ENCODE measurements at places on chromosomes 5 and 9.

- DNase-seq, result no peak
These were observed 52.9 kb upstream of the CD180 start for GRCh38 chr5:67249590-67249895.

DNA sequence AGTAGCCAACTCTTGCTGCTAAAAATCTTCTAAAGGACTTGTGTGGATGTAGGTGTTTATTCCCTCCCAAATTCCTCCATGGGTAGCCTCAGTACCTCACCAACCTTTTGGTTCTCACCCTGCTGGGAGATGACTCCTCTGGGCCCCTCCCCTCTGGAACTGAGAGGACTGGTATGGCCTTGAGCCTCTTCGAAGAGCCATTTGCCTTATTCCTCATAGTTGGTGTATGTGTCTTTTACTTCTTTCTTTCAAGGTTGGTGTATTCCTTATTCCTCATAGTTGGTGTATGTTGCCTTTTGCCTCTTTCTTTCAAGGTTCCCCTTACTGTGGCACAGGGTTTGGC is 48.3 kb downstream of the GNAQ start:
- no peak for DNase-seq

DNA sequence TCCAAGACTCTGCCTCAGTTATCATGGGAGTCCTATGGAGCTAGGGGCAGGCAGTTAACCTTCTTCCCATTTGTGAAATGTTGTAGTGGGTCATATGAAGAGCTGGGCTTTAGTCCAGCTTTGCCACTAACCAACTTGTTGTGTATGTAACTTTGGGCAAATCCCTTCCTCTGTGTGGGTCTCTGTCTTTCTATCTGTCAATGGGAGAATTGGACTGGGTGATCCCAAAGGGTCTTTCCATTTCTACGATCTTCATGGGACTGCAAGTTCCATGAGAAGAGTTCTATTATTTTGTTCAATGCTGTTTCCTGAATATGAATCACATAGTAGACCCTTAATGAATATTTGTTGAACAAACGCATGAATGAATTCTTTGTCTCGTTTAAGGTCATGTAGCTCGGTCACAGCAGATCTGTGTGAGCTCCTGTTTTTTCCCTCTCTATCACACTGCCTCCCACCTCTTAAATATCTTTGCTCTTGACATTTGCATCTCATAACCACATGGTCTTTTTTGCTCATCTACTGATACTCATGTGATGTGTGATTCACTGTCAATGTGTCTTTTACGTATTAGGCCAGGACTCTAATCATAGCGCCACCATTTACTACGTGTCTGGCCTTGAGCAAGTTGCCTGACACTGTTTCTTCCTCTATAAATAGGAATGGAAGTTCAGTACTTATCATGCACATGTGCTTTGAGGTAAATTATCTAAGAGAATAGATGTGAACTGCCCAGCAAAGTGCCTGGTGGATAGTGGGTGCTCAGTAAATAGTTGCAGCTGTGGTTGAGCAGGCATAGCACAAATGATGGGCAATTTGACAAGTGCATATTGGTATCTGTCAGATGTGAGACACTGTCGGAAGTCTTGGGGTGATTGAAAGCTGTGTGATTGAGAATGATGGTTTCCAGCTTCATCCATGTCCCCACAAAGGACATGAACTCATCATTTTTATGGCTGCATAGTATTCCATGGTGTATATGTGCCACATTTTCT is 37.4 kb downstream of the PTTG1 start:
- DNase-seq, result no peak

DNA sequence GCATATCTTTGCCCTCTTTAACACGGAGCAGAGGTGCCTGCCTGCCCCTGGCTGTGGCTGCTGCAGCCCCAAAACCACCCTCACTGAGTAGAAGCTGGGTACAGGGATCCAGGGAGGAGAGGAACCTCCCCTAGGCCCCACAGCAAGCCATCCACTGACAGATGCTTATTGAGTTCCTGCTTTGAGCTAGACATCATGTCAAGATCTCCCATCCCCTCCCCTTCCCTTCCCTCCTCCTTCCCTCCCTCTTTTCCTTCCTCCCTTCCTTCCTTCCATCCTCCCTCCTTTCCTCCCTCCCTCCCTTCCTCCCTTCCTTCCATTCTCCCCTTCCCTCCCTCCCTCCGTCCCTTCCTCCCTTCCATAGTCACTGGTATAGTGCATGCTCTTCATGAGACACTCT is 29.3 kb downstream of the GOLGA2 start:
- no peak for DNase-seq

Measured in GM18507 (cell line).